ENCODE measurements at places on chromosomes 1 and 21.

- no peak for DNase-seq
These were observed 25.7 kb downstream of the HEATR1 start for GRCh38 chr1:236578661-236579060.

- DNase-seq = no peak
These were observed 30.8 kb upstream of the DIPK1A start for GRCh38 chr1:92992054-92992453.

- DNase-seq = no peak
These were observed 142.4 kb downstream of the TLR5 start for GRCh38 chr1:223000632-223001031.

DNA sequence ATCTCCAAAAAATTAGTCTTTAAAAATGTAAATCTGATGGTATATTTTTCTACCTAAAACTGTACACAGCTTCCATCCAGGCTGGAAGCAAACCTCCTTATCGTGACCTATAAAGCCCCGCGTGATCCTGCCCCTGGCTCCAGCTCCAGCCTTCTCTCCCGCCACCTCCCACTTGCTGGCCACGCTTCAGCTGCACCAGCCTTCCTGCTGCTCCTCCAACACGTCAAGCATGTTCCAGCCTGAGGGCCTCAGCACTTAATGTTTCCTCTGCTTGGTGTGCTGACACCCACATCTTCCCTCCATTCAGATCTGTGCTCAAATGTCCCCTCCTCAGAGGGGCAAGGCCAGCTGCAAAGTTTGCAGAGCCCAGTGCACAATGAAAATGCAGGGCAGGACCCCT is 123.5 kb upstream of the MAGI3 start:
- no peak for DNase-seq

DNA sequence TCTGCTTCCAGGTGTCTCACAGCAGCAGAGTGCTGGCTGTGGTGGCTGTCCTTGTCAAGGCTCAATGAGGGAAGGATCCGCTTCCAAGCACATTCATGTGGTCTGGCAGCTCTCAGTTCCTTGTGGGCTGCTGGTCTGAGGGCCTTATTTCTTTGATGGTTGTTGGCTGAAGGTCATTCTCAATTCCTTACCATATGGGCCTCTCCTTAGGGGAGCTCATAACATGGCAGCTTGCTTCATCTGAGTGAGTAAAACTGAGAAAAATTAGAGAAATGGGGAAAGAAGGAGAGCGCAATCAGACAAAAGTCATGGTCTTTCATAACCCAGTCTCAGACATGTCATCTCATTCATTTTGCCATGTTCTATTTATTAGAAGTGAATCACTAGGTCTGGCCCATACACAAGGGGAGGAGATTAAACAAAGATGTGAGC is 81.7 kb upstream of the TSPAN2 start:
- DNase-seq = peak; percentile 71

DNA sequence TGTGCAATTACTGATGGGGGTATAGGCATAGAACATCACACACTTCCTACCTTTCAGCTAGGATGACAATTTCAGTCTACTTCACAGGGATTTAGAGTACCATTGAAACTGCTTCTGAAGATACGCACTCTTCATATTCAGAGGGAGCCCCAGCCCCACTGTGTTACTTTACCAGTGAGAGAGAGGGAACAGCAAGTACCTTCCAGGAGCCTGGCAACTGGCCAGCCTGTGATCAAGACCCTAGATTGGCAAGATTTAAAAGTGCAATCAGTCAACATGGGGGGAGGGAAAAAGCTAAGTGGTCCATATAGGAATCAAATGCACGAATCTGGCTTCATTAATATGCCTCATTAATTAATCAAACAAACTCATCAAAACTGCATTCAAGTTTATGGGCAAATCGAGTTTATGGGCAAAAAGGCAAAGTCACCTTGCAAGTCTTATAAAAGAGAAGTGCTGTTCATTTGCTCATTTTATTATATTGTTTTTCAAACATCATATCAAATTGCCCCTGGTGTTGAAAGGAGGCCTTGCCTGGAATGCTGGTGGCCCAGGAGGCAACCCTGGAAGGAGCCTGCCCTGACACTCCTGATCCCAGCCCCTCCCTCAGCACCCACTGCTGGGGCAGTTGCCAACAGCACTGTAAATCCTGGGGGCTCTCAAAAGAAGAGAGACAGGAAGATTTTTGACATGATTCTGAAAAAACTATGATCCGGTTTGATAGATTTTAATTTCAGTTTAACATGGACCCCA is 184.9 kb upstream of the DPT start:
- DNase-seq = no peak
